HCEC 1CT (cell line): ENCODE measurements at places on chromosomes 13 and 19.

- no peak for DNase-seq
Measured at GRCh38 chr19:1161716-1162115, 12.4 kb downstream of the SBNO2 start.

DNA sequence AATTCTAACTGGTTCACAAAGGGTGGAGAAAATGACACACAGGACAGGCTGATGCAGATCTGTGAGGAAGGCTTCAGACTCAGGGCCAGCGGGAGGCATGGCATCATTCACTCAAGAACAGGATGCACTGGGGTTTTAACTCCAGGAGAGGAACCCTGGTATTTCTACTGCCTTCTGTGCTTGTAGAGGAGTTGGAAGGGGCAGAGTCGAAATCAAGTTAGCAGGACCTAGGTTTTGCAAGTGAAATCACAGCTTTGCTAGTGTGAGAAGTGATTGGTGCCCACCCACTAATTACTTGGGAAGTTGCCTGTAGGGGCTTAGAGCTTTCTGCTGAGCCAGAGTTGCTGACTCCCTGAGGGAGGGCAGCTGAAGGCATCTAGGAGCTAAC is 92.7 kb downstream of the AKAP11 start:
- DNase-seq, result peak; percentile 9

- no peak for DNase-seq
Measured at GRCh38 chr13:41488124-41488523, 30.8 kb downstream of the RGCC start.

DNA sequence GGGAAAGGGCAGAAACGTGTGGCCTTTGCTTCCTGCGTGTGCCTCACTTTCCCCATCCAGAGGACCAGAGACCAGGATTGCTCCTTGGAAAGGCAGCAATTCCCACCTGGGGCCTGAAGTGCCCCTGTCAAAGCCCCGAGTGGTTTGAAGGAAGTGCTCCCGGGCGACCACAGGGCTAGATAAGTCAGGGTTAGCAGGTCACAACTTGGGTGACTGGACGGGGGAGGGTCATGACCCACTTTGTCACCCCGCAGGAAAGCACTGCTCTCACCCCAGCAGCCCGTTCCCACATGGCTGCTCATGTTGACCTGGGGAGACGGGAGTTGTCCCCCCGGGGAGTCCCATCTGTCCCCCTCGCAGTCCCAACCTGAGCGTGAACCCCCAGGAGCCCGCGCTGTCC is 459 bp downstream of the PRAM1 start:
- DNase-seq, result no peak

DNA sequence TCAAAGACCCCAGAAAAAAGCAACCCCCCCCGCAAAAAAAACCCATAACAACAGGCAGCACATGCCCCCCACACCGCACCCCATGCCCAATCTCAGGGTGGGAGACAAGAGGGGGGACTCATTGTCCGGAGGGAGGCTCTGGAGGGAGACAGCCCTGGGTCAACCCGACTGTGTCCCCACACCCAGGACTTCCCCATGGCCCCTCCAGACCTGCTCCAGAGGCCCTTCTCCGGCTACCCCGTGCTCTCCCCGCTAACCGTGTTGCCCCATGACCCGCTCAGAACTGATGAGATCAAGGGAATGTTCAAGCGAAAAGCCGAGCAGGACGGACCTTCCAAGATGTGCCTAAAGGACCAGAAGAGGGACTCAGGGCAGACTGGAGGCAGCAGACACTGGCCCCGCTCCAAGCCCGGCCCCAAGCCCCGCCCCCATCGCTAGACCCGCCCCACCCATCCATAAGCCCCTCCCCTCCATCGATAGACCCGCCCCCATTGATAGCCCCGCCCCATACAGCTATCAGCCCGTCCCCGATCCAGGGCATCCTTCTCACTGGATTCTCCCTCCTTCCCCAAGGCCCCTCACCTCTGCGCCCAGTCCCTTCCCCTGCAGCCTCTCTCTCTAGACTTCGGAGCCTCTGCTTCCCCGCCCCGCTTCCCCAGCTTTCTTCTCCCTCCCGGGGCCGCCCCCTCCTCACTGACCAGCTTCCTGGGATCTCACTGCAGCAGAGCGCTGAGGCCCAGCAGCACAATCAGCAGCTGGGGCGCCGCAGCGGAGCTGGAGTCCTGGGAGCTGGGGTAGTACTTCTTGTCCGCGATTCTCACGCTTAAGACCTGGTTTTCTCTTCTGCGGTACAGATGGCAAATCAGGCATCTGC is 2.2 kb downstream of the BST2 start:
- DNase-seq, result no peak

DNA sequence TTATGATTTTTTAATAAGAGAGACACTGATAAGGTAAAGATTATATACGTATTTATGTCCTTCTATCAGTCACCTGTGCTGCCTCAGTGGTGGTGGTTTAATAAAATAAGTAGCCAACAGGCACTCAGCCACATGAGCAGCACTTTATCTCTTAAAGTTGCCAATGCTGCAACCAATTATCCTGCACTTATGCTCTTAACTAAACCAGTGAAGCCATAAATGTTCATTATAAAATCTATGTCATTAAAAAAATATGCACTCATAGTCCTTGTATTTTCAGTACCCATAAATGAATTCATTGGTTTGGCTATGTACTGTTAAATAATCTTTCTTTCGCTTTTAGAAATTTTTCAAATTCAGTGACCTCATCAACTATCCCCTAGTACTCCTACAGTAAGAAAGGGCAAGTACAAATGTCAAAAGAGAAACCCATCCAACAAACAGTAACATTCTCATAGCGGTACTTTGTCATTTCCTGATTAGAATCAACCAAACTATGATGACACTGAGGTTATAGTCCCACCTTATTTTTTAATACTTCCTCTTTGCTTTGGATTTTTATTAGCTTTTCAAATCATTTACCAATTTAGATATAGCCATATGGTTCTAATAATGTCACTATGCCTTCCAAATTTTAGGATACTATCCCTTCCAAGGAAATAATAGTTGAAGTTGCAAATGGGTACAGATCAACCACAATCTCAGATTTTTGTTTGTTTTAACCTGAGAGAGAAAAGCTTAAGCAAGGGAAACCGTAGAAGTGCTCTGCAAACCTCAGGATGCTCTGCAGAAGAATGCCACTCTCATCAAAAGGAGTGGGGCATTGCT is 190.9 kb downstream of the KLF12 start:
- DNase-seq, result no peak

DNA sequence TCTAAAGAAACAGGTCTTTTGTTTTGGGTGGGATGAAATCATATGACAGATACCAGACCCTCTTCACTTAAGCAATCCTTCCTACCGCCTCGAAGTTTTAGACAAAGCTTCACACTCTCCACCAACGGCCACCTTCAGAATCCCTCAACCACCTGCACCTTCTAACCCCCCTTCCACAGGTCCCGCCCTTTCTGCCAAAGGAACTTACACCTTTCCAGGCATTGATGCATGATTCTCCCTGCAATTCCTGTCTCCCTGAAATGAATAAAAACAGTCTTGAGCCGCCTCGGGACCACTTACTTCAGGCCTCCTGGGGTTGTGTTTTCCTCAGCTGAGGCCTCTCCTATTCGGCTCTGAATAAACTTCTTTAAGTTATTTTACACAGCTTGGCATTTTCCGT is 859 bp downstream of the ZNF433 start:
- DNase-seq, result no peak

- DNase-seq, result no peak
Measured at GRCh38 chr19:29549105-29550070, 23.6 kb downstream of the VSTM2B start.

GRCh38 chr19:42497492-42498168 is 30.7 kb downstream of the CEACAM1 start:
- DNase-seq, result no peak

DNA sequence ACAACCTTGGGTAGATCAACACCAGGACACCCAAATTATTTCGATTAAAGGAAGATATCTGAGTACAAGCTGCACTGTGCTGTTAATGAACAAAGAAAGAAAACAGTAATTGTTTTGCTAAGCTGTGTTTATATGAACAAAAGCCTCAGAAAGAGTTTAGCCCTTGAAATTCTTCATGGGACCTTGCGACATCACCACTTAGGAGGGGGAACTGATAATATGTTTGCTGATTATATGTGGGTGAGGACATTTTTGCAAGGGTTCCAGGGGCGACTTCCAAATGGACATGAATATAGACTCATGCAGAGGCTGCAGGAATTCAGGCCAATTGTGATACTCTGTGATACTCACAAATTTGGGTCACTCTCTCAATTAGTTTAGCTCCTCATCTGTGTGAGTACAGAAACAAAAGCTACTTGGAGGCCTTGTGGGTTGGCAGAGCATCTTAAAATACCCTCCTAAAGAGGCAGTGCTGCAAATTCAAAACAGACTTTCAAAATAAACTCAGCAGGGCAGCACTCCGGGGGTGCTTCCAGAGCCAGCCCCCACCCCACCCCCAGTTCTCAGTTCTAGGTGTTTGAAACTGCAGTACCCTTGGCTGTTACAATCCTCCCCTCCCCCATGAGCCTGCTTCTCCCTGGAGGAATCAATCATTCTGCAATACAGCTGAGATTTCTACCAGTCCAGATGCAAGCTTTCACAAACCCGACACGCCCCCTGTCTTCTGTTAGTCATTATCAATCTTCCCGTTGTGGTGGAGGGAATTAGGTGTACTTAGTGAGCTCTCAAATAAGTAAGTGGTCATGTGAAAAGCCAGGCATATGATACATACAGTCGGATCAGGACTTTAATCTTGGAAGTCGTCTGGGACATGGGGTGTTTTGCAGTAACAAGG is 97.0 kb upstream of the MBNL2 start:
- peak; percentile 93 for DNase-seq

DNA sequence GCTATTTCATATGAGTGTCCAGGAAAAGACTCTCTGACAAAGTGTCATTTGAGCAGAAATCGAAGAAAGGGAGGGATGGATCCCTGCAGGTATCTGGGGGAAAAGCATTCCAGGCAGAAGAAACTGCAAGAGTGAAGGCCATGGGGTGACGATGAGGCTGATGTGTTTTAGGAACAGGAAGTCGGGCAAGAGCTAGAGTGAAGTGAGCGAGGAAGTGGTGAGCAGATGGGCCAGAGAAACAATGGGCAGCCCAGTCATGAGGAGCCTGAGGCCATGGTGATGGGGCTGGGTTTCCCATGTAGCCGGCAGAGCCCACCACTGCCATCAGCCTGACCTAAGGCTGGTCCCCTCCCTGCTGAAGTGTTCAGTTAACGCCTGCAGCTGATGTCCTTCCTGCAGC is 150.2 kb downstream of the TNFSF13B start:
- no peak for DNase-seq

GRCh38 chr13:96119921-96120320 is 30.0 kb downstream of the HS6ST3 start:
- DNase-seq, result no peak

DNA sequence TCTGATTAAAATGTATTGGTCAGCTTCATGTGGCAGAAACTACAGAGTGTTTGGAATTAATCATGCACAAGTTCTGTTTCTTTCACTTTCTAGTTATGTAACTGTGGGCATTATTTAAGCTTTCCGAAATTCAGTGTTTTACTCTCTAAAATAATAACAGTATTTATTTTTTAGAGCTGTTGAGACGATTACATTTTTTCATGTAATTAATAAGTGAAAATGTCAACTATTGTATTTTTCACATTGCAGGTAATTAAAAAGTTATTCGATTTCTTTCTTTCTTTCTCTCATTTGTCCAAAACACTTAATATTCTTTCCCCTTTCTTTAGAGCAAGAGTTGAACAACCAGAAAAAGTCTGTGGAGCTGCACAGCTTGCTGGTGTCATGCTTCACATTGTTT is 559.4 kb upstream of the PCDH20 start:
- no peak for DNase-seq

GRCh38 chr19:799076-799881 is 2.0 kb downstream of the PTBP1 start:
- peak; percentile 66 for DNase-seq

DNA sequence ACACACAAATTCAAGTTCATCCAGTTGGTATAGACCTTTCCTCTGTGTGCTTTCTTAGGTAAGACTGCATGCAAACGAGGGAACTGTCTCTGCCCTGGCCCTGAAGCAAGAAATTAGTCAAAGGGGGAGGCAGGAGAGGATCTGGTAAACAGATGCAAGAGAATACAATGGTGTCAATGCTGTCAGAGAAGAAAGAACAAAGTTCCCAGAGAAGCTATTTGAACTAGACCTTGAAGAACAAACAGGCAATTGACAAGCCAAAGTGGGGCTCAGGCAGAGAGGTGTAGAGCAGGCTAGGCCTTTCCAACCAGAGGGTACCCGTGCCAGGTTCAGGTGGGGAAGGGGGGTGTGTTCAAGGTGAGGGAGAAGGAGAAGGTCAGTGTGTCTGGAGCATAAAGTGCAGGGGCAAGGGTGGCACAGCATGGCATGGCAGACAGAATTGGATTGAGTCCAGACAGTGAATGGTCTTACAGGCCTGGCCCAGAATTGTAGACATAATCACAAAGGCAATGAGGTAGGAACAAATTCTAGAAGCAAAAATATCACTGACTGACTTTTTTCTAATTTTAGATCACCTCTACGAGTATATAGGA is 95.0 kb upstream of the STARD13 start:
- no peak for DNase-seq

DNA sequence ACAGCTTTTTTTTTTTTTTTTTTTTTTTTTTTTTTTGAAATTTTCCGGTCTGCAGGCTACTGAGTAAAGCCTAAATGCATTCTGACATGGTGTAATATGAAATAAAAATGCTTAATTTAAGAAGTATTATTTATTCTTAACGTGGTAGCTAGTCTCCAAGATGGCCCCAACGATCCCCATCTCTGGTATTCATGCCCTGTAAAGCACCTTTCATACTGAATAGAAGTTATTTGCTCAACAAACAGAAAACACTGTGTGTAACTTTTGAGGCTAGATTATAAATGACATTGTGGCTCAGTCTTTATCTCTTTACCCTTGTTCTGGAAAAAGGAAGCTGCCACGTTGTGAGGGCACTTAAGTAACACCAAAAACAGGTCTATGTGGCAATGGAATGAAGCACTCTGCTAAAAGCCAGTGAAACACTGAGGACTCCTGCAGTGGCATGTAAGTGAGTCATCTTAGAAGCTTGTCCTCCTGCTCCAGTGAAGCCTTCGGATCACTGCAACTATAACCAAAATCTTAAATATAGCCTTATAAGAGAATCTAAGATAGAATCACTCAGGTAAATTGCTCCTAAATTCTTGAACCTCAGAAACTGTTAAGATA is 128.7 kb downstream of the UGGT2 start:
- DNase-seq, result peak; percentile 83

DNA sequence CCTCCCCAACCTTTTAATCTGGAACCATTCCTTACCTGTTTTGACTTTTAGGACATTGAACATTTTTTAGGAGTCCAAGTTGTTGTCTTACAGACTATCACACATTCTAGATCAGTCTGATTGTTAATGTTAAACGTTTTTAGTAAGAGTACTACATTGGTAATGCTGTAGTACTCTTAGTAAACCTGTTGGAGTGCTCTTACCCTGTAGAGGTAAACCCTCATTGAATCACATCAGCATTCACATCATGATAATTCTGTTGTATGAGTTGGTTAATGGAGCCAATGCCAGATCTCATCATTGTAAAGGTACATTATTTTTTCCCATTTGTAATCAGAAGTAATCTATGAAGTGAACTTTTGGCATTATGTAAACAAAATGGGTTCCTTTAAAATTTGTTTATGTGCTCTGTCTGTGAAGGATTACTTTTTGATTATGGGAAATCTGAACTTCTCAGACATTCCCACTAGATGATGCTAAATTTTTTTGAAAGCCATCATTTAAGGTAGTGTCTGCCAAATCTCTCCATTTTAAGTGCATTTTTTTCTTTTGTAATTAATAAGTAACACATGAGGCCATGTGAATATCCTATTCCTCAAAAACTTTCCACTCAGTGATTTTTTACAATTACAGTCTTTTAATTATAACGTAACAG is 55.2 kb downstream of the VWA8 start:
- DNase-seq, result peak; percentile 77
